Activated CD8-positive, alpha-beta memory T cell treated with anti-CD3 and anti-CD28 coated beads, Interleukin-2, amount 10 ng/mL, durations not matched to agents 7 days and 5 days (primary cell): ENCODE measurements at places on chromosomes 7 and 10. TPM values are rescaled to one million over a fixed set of nuclear protein-coding genes. Genes with fewer than 3 reads are reported as not detected.
A peak's percentile ranks its signal among the peaks of the same experiment; 100 is the strongest.

GRCh38 chr7:100467638-100468373 is 3.7 kb upstream of the SPACDR start:
- no peak for DNase-seq

DNA sequence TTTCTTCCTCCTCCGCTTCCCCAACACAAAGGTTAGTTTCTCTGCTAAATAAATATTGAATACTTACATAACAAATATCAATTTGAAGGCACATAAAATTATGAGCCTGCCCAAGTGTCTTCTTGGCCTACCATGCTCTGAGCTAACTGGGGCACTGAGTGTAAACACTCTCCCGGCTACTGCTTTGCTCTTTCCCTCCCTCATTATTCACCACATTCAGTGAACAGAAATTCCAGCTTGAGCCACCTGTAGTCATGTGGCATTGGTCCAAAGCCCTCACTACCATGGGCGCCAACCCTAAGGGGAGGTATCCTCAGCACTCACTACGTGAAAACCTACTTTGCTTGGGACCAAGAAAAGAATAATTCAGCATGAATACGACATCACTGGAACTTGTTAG is 409.0 kb downstream of the KCNMA1 start:
- no peak for DNase-seq

- DNase-seq: no peak
Measured at GRCh38 chr7:155227004-155227787, 70.5 kb upstream of the INSIG1 start.

GRCh38 chr10:30285970-30286369 is 63.1 kb downstream of the MTPAP start:
- DNase-seq: no peak

DNA sequence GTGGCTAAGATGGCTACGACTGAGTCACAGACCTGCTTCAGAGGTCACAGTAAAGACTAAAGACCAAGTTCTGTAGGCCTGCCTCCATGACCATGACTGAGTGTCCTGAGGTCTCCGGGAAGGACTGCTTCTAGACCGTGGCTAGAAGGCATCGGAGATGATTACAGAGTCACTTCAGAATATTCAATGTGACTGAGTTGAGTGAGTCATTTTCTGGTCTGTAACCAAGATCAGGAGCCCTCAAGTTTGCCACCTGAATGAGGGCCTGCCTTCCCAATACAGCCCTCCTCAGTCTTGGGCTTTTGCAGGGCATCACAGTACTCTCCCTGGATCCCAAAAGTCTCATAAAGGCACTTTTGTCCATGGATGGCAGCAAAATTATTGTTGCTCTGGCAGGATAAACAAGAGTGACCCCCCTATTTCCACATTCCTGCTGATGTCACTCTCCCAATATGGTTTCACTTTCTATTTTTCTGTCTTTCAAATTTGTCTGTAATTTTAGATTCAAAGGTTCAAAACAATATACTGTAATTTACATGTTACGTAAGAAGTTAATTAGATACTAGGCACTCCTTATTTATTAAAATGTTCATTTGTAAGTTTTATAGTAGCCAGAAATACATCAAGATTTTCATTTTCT is 47.7 kb upstream of the ZNF92 start:
- DNase-seq: no peak

DNA sequence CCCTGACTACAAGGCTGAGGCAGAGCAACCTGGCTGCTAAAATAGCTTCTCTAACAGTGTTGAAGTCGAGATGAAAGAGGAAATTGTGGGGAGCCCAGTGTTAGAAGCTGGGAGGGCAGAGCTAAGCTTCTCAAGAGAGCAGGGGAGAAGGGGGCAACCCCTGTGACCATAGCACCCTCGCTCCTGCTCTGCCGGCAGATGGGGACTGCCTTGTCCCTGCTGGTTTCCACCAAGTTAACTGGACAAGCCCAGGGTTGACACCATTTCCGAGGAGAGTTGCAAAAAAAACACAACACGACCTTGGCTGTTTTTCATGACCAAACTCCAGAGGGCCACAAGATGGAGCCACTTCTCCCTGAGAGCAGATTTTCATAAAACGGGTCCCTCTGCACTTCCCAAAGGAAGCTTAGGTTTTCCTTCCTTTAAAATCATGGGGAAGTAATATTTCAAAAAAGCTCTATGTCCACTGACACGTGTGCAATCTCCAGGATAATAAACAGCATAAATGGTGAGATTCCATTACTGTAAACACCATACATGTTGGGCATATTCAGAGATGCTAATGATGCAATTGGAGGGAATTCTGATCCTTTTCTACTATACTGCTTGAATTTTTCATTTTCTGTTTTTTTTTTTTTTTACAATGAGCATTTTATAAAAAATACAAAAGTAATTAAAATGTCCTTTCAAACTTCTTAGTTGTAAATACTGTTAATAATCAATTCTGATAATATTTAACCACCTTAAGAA is 140.4 kb downstream of the PIP4K2A start:
- peak; percentile 57 for DNase-seq

DNA sequence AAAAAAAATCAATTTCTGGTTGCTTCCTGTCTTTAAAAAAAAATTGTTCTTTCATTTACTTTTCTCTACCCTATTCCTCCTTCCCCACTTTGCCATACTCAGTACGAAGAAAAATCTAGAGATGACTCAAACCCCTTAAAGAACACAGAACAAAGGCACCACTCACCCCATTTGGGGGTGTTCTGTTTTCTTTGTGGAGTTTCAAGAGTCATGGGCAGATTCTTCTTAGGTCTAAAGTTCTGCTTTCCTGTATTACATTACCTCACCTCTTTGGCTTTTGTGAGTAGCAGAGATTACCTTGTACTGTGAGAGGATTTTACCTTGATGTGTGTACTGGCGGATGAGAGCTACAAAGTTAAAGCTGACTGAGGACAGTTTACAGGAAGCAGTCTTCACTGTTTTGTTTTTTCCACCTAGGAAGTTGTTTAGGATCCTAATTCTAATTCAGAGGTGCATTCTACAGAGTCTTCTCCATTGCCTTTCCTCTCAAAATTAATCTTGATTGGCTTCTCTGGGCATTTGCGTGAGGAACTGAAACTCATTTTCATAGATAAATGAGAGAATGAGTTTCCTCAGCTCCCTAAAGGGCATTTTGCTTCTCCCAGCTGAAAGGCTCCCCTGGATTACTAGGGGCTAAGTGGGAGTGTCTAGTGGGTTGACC is 20.7 kb downstream of the AVL9 start:
- no peak for DNase-seq

DNA sequence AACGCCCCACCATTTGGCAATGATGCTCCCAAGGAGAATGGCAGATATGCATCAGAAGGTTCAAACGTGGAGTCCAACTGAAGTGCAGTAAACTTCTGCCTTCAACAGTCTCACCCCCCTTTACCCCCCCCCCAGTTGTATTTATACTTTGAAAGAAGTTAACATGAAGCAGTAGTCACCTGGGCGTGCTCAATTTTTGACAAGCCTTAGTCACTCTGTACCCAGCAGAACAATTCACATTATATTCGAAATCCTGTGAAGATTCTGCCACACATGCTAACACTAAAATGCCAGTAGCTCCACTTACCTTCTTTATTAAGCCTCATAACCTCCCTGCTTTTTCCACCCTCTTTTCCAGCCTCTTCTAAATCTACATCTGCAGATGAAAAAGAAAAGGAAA is 894 bp downstream of the ATXN7L1 start:
- no peak for DNase-seq

DNA sequence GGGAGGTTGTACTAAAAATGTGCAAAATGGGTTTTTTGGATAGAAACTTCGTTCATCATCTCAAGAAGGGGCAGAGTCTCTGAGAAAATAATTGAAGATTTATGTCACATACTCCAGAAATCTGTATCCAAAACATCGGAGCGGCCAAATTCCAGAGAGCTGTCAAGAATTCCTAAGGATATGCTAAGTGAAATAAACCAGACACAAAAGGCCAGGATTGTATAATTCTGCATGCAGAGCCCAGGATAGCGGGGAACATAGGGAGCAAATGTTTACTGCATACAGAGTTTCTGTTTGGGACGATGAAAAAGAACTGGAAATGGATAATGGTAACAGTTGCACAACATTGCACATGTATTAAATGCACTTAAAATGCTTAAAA is 224.2 kb upstream of the AUTS2 start:
- DNase-seq: no peak

GRCh38 chr10:119667562-119668328 is 16.6 kb downstream of the BAG3 start:
- DNase-seq: no peak

- peak; percentile 78 for DNase-seq
Measured at GRCh38 chr7:151876899-151877777, at the start of gene PRKAG2. Gene PRKAG2, minus strand, starts transcription at chr7:151877115. Its CDS starts 495 bp downstream, at chr7:151876620.

- no peak for DNase-seq
Measured at GRCh38 chr10:95260397-95260881, 30.4 kb downstream of the PDLIM1 start.

DNA sequence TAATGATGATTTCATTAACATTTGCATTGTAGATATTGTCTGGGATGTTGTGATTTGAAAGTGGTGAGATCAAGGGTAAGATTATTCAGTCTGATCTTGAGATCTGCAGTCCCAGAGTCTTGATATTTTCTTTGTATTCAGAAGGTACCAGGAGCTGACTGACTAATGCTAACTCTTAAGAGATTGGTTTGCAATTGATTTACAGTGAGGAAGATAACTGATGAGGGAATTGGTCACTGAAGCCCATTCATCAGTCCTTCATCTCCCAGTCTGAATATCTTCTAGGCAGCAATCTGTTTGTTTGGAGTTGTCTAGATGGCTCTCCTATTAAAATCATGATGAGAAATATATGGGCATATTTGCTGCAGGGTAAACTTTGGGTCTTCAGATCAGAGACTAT is 473.7 kb downstream of the ARL4A start:
- DNase-seq: no peak

DNA sequence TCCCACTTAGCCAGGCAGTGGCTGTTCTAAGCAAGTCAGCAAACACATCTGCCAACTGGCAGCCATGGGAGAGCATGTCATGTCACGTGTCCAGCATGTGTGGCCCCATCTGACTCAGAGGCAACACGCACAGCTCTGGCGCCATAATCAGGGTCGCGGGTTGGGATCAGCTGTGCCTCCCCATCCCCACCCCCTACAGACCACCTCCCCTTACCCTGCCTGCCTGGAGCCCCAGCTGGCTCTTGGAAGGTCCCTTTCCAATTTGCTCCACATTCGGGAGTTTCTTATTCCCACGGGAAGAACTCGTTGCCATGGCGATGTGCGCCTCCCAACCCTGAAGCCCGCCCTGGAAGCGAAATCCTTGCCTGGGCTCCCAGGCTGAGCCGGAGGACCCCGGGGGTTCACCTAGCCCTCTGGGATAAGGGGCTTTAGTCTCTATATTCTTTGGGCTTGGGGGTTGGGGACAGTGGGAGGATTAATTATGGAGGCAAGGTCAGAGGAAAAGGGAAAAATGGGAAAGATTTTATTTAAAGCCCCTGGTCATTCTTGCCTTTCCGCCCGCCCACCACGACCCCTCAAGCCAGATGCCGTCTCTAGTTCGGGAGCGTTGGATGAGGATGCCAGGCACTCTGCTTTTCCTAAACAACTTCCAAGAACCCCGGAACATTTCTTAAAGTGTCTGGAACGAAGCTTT is 283.7 kb downstream of the ZEB1 start:
- no peak for DNase-seq

DNA sequence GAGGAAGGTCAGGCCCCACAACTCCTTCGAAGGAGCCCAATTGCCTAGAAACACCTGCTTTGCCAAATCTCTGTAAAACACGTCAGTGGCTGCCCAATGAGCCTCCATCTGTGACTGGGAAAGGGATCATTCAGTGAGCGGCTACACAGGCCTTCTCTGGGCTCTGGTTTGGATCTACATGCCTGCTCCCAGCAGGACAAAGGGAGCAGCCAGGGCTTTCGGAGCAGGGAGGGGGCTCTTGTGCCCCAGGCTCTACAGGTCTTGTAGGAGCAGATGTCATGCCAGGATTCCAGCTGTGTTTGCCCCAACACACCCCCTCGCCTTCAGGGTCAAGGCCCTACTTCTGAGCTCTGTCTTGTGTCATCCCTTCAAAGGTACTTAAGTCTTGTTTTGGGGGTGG is 73.5 kb downstream of the CLEC2L start:
- DNase-seq: no peak

GRCh38 chr10:121668314-121669027 is 70.2 kb upstream of the FGFR2 start:
- DNase-seq: no peak

GRCh38 chr10:62133618-62134017 is 135.0 kb downstream of the RTKN2 start:
- no peak for DNase-seq

- DNase-seq: no peak
Measured at GRCh38 chr7:33837356-33837851, 67.9 kb upstream of the BMPER start.

GRCh38 chr10:12476656-12477055 is 127.3 kb downstream of the CAMK1D start:
- DNase-seq: no peak

DNA sequence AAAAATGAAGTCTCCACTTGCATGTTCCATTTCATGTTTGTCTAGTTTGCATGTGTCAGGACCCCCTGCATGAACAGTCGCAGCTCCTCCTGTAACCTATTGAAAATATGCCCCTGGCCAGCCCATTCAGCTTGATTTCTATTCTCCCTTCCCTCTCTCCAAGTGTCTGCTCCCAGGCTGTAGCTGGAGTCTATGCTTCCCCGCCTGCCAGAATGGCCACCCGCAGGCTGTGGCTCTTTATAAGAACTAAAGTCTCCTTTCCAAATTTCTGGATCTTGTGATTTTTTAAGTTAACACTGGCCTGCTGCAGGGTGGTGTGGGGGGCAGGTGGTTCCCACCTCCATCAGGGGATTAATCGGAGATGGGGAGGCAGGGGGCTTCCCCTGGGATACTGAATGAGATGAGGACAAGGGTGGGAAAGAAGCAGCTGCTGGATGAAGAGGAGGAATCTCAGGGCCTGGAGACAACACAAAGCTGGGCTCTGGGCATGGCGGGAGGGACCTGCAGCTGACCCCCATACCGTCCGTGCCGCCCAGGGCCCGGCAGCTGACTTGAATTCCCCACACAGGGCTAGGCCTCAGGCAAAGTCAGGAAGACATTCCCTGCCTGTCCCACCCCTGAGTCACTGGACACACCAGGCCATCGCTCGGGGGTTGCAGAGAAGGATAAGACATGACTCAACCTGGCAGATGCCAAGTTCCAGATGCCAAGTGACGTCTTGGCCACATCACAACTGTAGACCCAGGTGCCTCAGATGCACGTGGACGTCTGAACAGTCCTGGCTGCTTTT is 399.5 kb upstream of the FOXK1 start:
- no peak for DNase-seq

DNA sequence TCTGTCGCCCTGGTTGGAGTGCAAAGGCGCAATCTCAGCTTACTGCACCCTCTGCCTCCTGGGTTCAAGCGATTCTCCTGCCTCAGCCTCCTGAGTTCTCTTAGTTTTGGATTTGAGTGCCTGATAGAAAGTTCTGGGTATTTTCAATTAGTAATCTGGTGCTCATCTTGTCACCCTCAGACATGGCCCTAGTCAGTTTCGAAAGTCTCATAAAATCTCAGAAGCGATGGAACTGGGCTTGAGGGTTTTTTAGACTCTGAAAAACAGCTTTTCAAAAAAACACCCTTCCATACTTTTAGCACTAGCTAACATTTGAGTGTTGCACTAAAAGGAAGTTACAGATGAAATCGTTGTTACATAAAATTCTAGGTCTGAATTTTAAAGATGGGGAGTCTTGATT is 9.4 kb upstream of the PIP4K2A start:
- DNase-seq: no peak

Gene CPA2
- not detected for total RNA-seq

Gene HOXA1
- total RNA-seq: 0.28 TPM

Gene KCNMA1
- total RNA-seq: 1.5 TPM

Gene UROS
- 57.9 TPM for total RNA-seq

Gene AZGP1
- total RNA-seq: not detected

Gene CH25H
- total RNA-seq: not detected

Gene FAS
- 75.4 TPM for total RNA-seq

Gene STEAP1
- total RNA-seq: 0.75 TPM

Gene MKX
- total RNA-seq: not detected

Gene STOX1
- total RNA-seq: 0.33 TPM

Gene BICC1
- not detected for total RNA-seq
